Suppressor macrophage treated with lipopolysaccharide for 4 hours (primary cell): ENCODE measurements at places on chromosomes 6 and 20.

- peak; percentile 32 for DNase-seq
Observed at GRCh38 chr20:44208770-44209169, 1.8 kb downstream of the OSER1 start.

DNA sequence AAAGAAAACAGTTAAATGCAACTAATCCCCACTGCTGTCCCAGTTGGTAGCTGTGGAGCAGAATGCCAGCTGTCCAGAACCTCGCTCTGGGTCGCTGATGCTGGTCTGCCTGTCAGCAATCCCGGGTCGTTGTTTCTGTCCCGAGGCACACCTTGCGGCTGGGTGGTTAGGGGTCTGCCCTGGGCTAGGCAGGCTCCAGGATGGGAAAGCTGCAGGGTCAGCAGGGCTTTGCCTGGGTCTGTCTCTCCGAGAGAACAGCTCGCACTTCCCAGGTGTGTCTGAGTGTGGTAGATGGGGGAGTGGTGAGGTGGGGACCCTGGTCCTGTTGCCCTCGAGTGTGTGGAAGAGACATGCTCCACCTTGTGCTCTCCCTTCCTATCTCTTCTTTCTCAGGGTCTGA, 261.2 kb downstream of the CLIC5 start:
- DNase-seq: no peak

DNA sequence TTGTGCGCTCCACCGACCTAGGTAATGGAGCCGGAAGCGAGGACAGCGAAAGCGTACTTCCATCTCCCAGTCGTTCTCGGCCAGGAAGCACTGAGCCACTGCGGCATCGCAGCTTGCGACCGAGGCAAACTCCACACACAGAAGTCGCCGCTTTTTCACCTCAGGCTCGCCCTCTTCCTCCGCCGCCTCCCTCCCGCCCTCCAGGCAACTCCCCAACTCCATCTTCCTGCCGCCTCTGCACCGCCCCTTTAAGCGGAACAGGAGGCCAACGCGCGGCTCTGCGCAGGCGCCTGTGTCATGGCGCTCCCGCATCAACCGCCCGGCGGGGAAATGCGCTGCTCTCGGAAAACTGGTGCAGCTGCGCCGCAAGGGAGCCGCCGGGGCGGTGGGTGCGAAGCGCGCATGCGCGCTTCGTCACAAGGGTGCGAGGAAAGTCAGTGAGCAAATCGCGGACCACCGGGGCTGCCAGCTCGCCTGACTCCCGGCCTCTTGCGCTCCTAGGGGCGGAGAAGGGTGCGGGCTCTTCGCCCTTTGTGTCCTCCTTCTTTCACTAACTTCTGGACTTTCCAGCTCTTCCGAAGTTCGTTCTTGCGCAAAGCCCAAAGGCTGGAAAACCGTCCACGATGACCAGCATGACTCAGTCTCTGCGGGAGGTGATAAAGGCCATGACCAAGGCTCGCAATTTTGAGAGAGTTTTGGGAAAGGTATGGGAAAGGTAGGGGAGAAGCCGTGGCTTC, at the start of the genes ACOT13 and TDP2:
TSS of gene ACOT13 (plus strand) at position 437 of the 737 bp plus-strand sequence. CDS start at position 624, 187 bp downstream.
TSS of gene TDP2 (minus strand) at position 259 of the 737 bp plus-strand sequence. CDS start at position 222, 37 bp downstream.
- peak; percentile 99 for DNase-seq

DNA sequence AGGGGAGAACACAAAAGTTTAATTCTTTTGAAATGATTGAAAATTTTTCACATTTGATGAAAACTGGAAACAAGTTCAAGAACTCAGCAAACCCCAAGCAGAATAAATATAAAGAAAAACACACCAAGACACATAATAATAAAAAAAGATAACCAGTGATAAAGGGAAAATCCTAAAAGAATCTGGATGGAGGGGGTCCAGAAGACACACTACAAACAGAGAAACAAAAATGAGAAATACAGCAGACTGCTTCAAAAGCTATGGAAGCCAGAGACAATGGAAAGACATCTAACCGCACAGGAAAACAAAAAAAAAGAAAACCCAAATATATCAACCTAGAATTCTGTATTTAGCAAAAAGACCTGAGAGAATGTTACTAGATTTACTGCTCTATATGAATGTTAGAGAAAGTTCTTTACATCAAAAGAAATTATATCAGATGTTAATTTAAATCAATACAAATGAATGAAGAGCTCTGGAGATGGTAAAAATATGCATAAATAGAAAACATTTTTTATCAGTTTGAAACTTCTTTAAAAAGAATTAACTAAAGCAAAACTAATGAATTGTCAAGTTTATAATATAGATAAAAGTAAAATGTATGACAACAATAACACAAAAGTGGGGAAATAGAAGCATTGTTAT, 310.7 kb upstream of the PREP start:
- no peak for DNase-seq

- no peak for DNase-seq
Observed at GRCh38 chr20:47059536-47059935, 164.9 kb downstream of the EYA2 start.

- DNase-seq: peak; percentile 46
Observed at GRCh38 chr20:63183422-63184146, 32.3 kb downstream of the YTHDF1 start.

GRCh38 chr6:86526238-86526637, 411.1 kb upstream of the HTR1E start:
- DNase-seq: no peak
